ENCODE measurements at places on chromosomes 2 and 18.

- no peak for DNase-seq
These were observed 111.0 kb upstream of the MAP4K3 start for GRCh38 chr2:39547811-39548719.

- DNase-seq = peak; percentile 39
These were observed 2.3 kb upstream of the VSNL1 start for GRCh38 chr2:17538022-17538843.

DNA sequence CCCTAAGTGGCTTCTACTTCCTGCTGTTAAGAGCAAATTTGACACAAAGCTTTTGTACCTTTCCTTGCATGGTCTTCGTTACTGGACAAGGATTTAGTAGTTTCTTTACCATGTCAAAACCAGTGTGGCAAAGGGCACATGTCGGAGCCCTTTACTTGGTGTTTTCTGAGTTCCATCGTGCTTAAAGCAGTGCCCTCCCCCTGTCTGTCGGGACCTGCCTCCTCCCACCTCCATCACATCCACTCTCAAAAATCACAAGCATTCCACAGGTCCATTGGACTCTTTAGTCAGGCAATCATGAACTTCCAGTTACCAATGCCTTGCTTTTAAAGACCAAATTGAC, 763 bp downstream of the CCDC141 start:
- no peak for DNase-seq

DNA sequence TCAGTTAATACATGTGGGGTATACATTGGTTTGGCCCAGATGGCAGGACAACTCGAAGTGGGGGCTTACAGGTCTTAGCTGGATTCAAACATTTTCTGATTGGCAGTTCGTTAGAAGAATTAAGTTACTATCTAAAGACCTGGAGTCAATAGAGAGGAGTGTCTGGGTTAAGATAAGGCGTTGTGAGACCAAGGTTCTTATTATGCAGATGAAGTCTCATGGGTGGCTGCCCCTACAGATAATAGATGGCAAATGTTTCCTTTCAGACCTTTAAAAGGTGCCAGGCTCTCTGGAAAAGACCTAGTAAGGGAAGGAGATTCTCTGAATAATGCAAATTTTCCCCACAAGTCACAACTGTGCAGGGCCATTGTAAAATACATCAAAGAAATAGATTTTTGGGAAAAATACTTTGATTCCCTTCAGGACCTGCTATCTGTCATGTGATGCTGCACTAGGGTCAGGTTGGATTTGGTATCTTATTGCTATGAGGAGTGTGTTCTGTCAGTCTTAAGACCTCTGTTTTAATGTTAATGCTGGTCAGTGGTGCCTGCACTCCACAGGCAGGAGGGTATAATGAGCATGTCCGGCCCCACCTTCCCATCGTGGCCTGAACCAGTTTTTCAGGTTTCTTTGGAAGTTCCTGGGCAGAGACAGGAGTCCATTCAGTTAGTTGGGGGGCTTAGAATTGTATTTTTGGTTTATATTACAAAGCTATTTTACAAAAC, 14.3 kb upstream of the MC5R start:
- DNase-seq = peak; percentile 46

DNA sequence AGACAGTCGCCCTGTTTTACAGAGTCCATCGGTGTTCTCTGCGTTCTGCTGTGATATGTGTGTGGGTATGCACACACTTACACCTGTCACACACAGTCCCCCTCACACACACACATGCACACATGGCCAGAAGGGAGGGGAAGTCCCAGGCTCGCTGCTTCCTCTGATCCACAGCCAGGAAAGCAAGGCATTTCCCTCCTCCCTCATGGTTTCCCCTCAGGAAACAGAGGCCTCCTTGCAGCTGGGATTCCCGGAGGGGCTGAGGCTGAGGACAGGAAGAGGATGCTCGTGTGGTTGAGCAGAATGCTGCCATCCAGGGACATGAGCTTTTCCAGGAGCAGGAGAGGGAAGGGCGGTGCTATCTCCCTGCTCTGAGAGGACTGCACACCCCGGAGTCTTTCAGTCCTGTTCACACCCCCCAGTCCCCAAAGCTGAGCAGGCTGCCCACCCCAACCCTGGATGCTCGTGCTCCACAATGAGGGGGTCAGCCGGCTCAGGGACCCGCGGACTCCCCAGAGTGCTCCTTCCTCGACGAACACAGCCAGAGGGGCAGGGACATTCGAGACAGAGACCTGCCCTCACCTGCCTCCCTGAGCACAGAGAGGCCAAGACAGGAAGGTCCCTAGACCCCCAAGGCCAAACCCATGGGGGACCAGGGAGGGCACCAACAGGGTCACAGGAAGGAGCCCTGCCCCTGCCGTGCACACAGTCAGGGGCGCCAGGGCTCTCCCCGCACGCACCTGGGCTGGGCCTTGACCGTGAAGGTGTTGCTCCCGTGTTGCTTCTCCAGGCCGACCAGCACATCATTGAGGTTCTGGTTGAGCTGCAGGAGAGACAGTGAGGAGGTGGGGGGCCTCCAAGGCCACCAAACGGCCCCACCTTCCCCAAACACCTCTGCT, 45.3 kb downstream of the BIN1 start:
- DNase-seq = no peak

GRCh38 chr2:109367683-109368082, 238.7 kb downstream of the SH3RF3 start:
- DNase-seq = no peak

DNA sequence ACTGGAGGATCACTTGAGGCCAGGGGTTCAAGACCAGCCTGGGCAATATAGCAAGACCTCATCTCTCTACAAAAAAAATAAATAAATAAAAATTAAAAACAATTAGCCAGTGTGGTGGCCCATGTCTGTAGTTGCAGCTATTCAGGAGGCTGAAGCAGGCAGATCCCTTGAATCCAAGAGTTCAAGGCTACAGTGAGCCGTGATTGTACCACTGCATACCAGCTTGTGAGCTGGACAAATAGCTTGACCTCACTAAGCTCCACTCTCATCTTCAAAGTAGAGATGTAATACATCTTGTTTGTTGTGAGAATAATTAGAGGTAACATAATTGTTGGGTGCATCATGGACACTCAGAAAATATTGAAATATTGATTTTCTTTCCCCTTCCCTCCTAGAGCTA, 31.1 kb upstream of the MAPRE2 start:
- no peak for DNase-seq

- DNase-seq = no peak
These were observed 40.4 kb downstream of the FRZB start for GRCh38 chr2:182826064-182826463.

- no peak for DNase-seq
These were observed 1.8 kb upstream of the TBR1 start for GRCh38 chr2:161414042-161415033.

DNA sequence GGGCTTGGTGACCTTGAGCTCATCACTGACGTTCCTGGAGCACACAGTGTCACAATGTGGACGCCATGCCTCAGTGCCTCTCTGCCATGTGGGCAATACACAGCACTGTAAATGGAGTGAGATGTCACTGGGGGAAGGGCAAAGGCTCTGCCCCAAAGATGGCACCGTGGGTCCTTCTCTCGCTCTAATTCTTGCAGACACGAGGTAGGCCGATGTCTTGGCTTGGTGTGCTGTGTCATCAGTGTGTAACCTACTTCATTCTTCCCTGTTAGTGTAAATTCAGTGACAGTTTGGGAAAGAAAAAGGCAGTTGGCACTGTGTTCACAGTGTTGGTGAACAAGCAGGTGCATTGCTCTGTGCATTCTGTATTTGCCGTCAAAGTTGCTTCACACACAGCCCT, 309.3 kb upstream of the MYT1L start:
- no peak for DNase-seq

DNA sequence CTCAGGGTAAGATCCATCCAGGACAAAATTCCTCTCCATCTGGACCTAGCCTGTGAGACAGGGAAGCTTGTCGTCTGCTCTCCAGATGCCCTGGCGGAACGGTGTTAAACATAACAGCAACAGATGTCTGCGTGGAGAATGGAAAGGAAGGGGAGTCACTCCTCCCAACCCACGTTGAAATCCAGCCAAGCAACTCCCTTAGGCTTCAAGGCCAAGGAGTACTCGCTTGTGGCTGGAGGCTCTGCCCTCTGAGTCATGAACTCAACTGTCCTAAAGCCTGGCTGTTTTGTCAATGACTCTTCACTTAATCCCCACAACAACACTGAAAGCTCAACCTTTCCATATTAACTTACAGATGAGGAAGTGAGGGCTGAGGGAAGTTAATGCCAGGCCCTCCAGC, 42.2 kb downstream of the TPO start:
- no peak for DNase-seq

GRCh38 chr2:23478087-23478932, 93.3 kb downstream of the KLHL29 start:
- DNase-seq = no peak

- DNase-seq = no peak
These were observed 20.0 kb downstream of the ACVR1 start for GRCh38 chr2:157856187-157856515.

DNA sequence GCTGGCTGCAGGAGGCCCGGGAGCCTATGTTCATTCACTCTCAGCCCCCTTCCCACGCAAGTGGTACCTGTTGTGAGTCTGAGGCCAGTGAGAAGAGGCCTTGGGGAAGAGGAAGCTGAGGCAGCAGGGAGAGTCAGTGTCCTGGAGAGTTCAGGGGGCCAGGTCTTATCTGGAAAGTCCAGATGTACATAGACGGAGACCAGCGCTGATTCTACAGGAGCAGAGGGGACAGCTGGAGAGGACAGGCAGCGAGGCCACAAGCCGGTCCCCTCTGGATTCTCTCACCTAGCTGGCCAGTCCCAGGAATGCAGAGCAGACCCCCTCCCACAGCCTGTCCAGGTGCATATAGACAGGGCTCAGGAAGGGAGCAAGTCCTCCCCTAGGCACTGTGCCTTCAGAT, 29.1 kb upstream of the SELENOI start:
- DNase-seq = no peak

DNA sequence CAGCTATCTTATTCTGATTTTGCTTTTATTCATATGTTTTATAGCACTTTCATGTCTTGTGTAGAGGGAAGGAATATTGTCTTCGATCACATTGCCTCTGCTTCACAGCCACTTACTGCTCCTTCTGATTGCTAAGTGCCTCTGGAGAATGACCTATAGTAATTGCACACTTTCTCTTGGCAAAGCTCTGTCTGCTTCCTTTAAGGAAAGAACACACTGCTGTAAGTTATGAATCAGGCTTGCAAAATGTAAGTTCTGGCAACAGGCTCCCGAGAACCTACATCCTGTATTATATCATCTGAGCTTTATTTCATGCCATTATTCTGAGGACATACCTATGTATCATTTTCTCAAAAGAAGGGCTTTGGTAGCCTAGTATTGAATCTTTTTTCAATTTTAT, 170.7 kb downstream of the ZNF804A start:
- DNase-seq = no peak

- DNase-seq = no peak
These were observed 123.1 kb upstream of the ARL4C start for GRCh38 chr2:234620018-234620417.

DNA sequence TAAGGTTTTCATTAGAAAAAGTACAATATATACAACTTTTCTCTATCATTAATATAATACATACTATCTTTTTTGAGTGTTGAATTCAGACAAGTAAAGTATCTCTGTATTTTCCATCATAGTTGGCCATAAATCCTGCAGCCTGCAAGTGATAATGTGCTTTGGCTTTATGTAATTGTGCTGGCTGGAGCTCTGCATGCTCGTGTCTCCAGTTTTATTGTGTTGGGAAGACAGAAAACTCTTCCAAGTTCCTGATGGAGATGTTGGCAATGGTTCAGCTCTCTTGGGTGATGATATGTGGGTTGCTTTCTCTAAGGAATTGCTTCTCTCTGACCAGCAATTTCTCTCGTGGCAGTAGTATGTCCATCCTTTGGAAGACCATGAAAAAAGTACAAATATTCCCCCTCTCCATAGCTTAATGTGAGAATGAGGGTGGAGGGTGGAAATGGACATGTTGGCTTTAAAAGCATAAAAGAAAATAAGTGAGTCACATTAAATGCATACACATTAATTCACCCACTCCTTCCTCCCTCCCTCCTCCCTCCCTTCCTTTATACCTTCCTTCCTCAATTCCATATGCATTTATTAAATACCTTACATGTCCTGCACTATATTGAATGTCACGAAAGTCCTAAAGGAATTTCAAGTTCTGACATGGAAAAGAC, 344.2 kb downstream of the MTX2 start:
- no peak for DNase-seq

DNA sequence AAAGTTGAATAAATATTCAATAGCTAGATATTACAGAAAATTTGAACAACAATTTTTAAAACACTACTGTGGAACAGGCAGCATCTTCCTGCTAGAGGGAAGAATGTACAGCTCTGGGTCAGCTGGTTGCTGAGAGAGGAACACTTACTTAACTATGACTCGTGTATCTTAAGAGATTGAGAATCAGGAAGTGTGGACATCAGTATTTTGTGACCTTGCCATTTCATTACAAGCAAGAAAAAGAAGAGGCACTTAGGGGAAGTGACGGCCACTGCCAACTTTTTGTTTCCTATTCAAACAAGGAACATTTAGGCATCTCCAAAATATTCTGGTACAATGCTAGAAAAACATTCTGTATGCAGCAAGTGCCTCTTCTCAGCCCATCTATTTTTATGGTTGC, 45.9 kb downstream of the ITPRID2 start:
- no peak for DNase-seq

DNA sequence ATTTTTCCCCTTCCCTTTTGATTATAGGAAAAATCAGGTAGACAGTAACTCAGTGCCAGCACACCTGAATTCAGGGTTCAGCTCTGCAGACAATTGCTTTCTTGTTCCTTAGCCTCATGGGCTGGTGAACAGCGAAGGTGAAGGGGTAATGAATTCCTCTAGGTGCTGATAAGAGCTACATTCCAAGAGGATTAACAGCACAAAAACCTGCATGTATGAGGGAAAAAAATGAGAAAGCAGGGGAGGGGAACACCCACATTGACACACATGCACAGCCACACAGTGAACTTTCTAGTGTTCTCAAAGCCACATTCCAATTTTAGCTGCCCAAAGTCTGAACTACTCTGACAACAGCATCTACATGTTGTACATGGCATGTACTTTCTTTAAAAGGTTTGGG, 46.1 kb downstream of the SPATS2L start:
- no peak for DNase-seq

- no peak for DNase-seq
These were observed 640 bp upstream of the SPR start for GRCh38 chr2:72886505-72887031.

DNA sequence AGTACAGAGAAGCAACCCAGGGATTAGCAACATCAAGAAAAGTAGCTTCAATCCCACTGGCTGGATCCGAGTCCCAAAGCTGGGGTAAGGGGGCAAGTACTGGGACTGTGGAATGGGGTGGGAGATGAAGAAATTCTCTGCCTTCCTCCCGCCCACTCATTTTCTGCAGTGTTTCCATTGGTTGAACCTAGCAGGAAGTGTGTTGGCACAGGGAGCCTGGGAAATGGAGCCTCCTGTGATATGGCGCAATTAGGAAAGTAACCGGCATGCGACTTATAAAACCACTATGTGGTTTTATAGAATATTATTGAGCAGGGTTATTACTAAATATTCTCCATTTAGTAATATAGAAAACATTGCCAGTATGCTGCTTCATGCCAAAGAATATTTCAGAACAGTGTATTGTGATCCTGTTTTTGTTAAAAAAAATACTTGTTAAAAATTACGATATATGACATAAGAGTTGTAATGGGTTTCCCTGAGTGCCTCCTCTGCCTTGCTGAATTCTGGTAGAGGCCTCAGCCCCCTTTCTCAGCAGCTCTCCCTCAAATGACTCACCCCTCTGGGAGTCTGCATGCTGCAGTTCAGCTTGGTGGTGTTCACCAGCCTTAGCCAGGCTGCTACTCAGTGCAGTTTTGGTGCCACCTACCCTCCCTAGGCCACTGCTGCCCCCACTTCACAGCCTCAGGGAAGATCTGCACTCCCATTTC, 60.5 kb downstream of the HK2 start:
- DNase-seq = no peak
